ENCODE measurements at places on chromosomes 13 and 19.

- peak; percentile 56 for DNase-seq
These were observed 2.7 kb upstream of the RASAL3 start for GRCh38 chr19:15466851-15467733.

DNA sequence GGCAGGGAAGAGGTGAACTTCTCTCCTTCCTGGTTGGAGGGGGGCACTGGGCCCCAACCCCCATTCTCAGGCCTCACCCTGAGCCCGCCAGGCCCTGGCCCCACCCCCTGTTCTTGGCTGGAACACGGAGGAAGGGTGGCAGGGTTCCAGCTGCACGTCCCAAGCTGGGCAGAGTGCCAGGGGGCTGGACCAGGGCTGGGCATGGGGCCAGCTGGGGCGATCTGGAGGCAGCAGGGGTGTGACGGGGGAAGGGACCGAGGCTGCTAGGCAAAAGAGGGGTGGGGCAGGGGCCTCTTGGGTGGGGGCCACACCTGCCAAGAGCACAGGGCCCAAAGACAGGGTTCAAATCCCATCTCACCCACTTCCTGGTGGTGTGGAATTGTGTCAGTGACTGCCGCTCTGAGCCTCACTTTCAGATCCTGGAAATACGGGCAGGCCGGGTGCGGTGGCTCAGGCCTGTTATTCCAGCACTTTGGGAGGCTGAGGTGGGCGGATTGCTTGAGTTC lies 2.2 kb downstream of the HIF3A start:
- no peak for DNase-seq

DNA sequence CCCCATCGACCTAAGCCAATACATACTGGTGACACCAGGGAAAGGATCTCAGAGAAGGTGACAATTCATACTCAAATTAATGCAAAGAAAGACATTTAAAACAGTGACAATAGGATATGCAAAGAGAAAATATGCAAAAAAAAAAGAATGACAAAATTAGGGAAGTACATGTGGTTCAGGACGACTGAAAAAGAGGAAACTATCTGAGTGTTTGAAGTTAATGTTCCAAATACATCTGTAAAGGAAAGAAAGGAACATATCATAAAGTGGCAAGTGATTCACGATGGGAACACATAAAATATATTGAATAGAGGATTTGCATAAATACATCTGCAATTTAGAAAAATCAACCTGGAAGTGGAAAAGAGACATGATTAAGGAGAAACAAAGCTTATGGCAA lies 441.4 kb downstream of the SLITRK5 start:
- DNase-seq: no peak

- DNase-seq: no peak
These were observed at the start of gene LGALS7 for GRCh38 chr19:38773469-38774177. Gene LGALS7 (minus strand): TSS chr19:38773517. CDS start chr19:38773492, 25 bp downstream.

DNA sequence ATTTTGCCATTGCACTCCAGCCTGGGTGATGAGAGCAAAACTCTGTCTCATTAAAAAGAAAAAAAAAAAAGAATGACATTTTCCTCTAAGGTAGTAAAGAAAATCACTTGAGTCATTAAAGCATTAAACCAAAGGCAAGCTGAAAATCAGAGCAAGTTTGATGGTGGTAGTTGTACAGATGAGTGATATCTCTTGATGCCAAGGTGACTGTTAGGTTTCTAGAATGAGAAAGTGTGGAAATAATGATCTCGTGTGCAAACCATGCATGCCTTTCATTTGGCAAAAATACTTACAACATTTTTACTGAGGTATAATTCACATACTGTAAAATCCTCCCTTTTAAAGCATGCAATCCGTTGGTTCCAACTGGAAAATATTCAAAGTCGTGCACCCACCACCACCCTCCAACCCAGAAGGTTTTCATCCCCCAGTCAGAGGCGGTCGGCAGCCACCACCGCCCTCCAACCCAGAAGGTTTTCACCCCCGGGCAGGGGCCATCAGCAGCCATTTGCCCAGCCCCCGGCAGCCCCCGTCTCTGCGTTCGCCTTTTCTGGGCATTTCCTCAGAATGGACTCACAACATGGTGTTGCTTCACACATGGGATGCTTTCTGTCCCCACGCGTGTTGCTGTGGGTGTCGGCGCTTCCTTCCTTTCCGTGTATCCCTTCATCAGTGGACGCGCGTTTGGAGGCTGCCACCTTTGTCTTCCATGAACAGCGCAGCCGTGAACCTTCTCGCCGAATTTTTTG lies 90.2 kb downstream of the ATP11A start:
- DNase-seq: no peak

DNA sequence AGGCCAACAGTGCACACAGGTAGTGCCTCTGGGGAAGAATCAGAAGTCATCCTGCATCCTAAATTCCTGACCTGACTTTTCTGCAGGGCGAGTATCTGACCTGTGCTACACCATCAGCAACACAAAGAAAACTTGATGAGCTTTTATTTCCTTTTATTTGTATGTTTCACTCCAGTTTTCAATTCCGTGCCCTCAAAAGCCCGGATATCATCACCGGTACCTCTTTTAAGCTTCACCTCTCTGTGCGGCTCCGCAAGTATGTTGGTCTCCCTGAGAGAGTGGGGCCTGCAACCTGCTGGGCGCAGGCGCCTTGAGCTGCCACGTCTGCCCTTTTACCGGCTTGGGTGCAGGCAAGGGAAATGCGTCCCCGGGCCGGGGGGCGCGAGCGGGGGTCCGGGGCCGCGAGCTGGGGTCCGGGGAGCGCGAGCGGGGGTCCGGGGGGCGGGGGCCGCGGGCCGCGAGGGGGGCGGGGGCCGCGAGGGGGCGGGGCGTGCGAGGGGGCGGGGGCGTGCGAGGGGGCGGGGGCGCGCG lies 4.3 kb upstream of the DUXA start:
- DNase-seq: peak; percentile 10

- DNase-seq: peak; percentile 7
These were observed 139.0 kb downstream of the FLT1 start for GRCh38 chr13:28355822-28356371.

- no peak for DNase-seq
These were observed 534 bp downstream of the CAB39L start for GRCh38 chr13:49443357-49443703.

DNA sequence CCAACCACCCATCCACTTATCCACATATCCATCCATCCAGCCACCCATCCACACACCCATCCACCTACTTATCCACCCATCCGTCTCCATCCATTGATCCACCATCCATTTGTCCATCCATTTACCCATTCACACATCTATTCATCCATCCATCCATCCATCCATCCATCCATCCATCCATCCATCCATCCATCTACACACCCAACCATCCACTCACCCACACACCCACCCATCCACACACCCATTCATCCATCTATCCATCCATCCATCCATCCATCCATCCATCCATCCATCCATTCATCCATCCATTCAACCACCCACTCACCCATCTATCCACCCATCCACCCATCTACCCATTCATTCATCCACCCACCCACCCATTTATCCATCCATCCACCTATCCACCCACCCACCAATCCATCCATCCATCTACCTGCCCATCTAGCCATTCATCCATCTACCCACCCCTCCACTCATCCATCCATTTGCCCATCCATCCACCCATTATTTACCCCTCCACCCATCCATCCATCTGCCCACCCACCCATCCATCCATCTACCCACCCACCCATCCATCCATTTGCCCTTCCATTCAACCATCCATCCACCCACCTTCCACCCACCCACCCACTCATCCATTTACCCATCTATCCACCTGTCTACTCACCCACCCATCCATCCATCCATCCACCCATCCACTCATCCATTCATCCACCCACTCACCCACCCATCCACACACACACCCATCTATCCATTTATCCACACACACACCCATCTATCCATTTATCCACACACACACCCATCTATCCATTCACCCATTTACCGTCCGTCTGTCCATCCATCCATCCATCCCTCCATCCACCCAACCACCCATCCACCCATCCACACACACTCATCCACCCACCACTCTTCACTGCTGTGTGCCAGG lies 2.5 kb upstream of the TMPRSS9 start:
- no peak for DNase-seq

DNA sequence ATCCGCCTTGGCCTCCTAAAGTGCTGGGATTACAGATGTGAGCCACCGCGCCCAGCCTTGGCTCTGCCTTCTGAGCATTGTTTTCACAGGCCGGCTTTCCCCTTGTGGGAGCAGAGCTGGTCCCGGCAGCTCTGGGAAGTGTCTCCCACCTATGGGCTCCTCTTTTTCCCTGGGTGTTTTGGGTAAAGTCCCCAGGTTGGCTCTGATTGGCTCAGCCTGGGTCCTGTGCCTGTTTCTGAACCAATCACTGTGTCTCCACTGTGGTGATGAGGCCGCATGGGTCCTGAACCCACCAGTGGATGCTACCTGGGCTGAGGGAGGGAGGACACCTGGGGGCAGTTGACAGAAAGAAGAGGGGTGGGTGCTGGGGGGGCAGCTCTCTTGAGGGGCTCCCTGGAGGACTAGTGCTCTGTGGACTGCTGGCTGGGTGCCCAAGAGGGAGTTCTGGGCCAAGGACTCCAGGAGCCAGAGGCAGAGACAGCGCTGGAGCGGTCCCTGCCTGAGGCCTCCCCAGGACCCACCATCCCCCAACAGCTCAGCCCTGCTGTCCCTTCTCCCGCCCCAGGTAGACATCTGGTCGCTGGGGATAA lies 19.6 kb upstream of the NCCRP1 start:
- DNase-seq: no peak

GRCh38 chr13:45141369-45141768 lies 21.1 kb downstream of the GTF2F2 start:
- DNase-seq: no peak

- no peak for DNase-seq
These were observed 10.2 kb downstream of the KCNRG start for GRCh38 chr13:50025436-50025835.

DNA sequence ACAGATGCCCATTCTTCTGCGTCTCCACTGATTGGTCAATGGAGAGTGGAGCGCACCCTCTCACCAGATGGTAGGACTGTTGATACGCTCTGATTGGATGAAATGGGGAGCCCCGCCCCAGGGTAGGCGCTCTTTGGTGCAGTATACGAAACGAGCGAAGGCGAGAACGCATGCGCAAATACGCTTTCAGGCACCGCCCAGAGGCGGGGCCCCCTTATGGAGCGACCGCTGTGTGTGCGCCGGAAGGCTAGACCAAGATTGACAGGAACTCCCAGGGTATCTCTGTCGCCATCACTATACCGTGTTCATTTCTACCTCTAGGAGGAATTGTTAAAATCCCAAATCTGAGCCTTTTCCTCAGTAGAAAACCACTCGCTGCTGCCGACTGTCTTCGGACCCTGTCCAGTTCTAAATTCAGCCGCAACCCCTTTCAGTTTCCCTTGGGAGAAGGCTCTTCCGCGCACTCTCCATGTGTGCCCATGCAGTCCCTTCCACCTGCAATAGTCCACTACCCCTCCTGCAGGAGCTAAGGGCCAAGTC lies 720 bp upstream of the HNRNPL start:
- DNase-seq: peak; percentile 96

GRCh38 chr13:89113744-89114143 lies 1442.6 kb downstream of the SLITRK5 start:
- DNase-seq: no peak

DNA sequence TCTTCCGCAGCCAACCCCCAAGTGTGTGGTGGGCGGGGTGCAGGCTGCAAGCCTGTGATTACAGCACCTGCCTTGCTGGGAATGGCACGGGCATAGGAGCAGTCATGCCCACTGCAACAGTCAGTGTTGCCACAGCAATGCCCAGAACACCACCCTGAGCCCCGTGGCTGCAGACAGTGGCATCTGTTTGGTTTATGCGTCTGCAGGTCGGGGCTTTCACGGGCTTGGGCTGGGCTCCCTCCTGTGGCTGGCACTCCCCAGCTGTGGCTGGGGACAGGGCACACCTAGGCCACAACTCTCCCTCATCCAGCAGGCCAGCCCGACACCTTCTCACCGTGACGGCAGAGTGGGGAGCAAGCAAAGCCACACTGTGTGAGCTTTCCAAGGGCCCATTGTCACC lies 115.3 kb upstream of the C1QTNF9B start:
- no peak for DNase-seq

GRCh38 chr13:42107421-42107820 lies 59.0 kb downstream of the DGKH start:
- DNase-seq: no peak

Data from stimulated activated naive CD8-positive, alpha-beta T cell treated with anti-CD3 and anti-CD28 coated beads, Interleukin-15, Interleukin-2, amounts not matched to agents 100 U/mL and 50 U/mL, for 24 hours (primary cell).